ENCODE measurements at places on chromosomes 1 and 21.

DNA sequence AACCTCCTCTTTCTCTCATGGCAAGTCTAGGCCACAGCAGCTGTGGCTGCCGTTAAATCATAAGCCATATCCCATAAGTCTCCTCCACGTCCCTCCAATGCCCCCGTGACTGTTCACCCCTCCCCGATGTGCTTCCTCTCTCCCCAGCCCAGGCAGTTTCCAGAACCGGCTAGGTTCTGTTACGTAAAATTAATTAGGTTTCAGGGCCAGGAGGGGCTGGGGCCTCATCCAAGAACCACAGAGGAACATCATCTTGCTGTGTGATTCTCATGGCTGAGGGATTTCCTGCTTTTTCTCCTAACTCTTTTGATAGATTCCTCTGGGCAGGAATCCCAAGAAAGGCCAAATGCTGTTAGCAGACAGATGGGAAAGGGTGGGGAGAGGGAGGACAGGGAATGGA lies 141.8 kb upstream of the AJAP1 start:
- no peak for DNase-seq

- DNase-seq: no peak
Observed at GRCh38 chr1:39608921-39609320, 30.5 kb downstream of the HEYL start.

- no peak for DNase-seq
Observed at GRCh38 chr1:180080439-180080838, 74.2 kb upstream of the QSOX1 start.

DNA sequence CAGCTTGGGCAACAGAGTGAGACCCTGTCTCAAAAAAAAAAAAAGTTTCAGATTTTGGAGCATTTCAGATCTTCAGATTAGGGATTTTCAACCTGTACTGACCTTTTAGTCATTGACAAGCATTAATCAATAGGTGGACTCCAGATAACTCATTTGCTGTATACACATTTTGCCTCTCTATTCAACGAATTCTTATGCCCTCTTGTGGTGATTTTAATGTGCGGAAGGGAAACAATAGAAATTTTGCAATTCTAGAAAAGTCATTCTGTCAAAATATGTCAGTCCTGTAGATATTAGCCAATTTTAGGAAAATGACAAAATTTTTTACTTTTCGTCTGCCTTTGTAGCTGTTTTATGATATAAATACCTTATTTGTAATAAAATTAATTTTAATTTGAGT lies 11.6 kb upstream of the OR2G2 start:
- no peak for DNase-seq

DNA sequence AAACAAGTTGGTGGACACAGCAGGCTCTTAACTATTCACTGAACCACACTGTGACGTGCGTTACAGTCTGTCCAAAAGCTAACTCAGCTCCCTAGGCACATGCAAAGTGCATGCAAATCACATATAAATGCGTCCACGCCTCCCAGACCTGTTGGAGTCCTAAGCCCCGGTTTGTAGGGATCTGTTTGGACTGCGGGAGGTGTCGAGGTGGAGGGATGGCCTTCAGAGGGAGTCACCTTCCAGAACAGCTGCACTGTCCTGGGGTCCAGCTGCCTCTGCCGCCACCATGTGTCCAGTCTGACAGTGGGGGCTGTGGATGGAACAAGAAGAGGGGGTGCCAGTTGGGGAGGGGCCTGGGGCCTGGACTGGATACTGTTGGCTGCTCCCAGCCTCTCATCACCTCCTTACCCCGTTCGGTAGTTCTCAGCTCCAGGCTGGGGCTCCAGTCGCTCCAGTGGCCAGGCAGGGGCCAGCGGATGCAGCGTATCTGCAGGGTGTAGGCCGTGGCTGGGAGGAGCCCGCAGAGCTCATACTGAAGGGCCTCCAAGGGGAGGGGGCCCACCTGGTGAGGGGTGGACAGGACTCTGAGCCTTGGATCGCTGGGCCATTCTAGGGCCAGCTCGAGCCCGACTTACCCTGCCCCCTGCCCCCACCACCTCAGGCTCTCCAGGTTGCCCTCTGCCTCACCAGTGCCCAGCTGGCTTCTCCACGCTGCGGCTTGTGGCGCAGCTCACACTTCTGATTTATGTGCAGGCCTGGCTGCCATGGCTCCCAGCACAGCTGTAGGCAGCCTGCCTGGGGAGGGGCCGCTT lies 7.9 kb upstream of the MRPS15 start:
- no peak for DNase-seq

DNA sequence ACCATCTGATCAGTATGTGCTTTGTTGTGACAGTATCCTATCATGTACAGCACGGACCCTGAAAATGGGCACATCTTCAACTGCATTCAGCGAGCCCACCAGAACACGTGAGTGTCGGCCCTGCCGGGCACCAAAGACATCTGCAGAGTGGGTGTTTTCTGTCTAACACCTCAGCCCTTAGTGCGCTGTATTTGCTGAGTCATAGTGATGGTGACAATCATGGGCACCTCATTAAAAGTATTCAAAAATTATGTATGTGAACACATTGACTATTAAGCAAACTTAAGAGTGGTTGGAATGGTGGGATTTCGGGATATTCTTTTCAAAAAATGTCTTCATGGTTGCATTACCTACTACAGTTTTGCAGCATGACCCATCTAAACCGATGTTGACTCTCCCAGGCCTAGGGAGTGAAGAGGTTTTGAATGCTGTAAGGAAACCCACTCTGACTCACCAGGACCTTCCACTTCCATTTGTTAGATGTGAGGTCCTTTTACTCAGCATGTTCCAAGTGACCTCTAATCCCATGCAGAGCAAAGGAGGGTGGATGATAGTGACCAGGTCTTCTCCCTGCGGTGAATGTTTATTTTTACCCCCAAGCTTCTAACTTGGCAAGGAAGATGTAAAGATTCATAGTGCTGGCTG lies 20.1 kb downstream of the MGST3 start:
- no peak for DNase-seq

- no peak for DNase-seq
Observed at GRCh38 chr21:25831300-25831960, 96.7 kb downstream of the GABPA start.

DNA sequence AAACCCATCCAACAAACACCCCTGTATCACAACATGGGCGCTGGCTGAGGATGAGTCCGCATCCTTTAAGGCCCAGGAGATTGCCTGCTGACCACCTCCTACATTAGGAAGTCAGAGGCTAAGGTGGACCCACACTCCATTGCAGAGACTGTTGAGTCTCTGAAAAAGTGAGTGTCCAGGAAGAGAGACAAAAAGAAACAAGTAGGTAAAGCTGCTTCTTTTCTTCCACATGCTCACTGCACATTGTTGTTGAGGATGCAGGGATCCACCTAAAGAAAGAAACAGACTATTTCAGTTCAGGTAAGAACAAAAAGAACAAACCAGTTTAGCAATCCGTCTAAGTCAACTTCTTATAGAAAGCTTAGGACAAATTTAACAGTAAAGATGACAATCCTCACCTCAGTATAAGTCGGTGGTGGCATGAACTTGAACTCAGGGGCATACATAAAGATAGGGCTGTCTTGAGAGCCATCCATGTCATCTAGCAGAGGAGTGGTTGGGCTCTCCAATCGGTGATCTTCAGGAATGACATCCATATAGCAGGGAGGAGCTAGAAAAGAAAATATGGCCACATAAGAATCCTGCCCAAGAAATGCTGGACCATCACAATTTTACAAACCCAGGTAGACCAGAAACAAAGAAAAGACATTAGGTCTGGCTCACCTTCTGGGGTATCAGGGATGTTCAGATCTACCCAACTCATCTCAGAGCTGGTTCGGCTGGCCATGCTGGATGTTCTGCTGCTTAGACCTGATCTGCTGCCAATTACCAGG lies 2.6 kb downstream of the TXNIP start:
- DNase-seq: no peak

DNA sequence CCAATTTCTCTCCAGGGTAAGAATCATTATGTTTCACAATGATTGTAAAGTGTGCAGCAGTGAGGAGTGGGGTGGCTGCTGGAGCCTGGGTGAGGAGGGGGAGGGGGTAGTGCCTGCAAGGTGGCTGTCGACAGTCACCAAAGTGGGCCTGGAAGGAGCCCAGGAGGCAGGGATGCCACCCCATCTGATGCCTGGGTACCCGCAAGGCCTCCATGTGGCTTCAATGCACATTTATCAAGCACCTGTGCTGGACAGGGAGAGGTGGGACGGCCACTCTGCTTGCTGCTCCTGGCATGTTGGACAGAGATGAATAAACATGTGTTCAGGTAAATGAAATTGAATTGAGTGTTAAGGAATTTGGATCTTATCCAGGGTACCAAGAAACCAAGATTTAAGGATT lies 78.8 kb upstream of the DISP3 start:
- no peak for DNase-seq

- no peak for DNase-seq
Observed at GRCh38 chr1:38337711-38338110, 291.1 kb upstream of the POU3F1 start.

DNA sequence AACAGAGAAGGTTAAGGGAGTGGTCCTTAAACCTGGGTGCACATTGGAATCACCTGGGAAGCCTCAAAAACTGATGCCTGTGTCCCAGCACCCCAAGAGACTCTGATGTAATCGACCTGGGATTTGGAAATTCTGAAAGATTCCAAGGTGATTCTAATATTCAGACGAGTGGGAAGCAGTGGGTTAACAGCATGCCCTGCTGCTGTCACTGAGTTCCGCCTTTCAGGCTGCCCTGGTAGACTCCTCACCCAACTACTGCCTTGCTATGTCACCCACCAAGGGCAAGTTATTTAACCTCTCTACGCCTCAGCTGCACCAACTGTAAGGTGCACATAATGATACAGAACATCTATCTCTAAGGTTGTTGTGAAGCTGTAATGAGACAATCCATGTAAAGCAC lies 59.2 kb downstream of the CD34 start:
- no peak for DNase-seq

DNA sequence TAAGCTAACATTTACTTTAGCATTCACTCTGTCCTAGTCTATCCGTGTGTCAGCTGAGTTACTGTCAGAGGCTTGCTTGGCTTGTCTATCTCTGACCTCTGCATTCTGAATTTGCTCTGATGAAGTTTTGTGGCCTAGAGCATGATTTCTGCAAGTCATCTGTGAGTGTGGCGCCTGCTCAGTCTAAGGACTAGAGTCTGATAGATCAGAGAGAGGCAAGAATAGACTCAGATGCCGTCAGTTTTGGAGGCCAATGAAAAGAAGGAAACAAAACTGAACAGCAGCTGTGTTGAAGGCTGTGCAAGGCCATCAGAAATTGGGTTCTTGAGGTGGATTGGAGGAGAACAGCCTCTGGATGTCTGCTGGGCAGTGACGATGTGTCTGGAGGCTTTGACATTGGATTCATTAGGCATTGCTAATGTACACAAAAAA lies 573.1 kb downstream of the USP25 start:
- DNase-seq: no peak

DNA sequence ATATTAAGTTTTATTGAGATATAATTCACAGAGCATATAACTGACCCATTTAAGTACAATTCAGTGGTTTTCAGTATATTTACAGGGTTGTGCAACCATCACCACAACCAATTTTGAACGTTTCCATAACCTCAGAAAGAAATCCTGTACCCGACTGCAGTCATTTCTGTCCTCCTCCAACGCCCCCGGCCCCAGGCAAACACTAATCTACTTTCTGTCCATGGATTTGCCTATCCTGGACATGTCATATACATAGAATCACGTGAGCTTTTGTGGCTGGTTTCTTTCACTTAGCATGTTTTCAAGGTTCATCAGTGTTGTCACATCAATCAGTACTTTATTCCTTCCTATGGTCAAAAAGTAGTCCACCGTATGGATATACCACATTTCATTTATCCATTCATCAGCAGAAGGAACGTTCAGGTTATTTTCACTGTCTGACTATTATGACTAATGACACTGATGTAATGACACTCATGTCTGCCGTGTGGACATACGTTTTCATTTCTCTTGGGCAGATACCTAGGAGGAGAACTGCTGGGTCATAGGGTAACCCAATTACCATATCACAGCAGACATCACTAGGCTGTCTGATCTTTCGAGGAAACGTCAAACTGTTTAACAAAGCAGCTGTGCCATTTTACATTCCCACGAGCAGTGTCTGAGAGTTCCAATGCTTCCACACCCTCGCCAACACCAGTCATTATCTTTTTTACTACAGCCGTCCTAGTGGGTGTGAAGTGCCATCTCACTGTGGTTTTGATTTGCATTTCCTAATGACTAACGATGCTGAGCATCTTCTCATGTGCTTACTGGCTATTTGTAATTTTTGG lies 30.8 kb downstream of the MRPL37 start:
- peak; percentile 63 for DNase-seq

- no peak for DNase-seq
Observed at GRCh38 chr1:45913183-45913683, 109.8 kb downstream of the MAST2 start.

- DNase-seq: no peak
Observed at GRCh38 chr1:155184835-155185782, 11.5 kb downstream of the TRIM46 start.

- no peak for DNase-seq
Observed at GRCh38 chr21:28768753-28769152, 223.9 kb downstream of the LTN1 start.

DNA sequence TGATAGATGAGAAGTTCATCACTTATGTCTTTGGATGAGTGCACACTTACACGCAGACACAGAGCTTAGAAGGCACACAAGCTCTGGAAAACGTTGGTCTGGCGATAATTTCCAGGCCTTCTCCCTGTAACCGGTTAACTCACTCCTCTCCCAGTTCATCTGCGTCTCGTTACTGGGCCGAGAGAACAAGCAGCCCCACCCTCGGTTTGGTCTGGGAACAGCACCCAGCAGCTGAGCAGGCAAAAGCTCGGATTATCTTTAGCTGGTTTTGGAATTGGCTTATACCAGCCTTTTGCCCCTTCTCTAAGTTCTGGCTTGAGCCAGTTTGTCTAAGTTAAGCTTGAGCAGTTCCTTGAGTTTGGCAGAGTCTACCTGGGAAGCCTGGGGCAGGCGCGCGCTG lies 27.3 kb upstream of the COL6A1 start:
- DNase-seq: no peak

GRCh38 chr1:25692560-25692959 lies 76.0 kb downstream of the MAN1C1 start:
- DNase-seq: no peak

DNA sequence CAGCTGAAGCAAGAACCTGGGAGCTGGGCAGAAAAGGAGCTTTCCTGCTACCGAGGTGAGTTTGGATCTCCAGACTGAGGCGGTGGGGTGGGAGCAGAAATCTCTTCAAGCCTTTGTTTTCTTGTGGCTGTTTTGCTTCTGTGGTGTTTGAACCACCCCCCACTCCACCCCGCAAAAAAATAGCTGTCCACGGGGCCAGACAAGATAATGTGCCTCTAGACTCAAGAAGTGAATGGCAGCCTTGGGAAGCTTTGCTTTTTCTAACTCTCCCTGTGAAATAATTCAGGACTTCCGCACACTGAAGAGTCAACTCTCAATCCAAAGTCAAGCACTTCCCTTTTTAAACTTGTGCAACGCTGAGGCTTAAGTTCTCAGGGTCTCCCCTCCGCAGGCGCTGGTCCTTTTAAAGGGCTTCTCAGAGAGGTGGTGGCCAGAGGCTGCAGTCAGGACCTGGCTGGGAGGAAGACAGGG lies 159.6 kb upstream of the COA6 start:
- DNase-seq: no peak

DNA sequence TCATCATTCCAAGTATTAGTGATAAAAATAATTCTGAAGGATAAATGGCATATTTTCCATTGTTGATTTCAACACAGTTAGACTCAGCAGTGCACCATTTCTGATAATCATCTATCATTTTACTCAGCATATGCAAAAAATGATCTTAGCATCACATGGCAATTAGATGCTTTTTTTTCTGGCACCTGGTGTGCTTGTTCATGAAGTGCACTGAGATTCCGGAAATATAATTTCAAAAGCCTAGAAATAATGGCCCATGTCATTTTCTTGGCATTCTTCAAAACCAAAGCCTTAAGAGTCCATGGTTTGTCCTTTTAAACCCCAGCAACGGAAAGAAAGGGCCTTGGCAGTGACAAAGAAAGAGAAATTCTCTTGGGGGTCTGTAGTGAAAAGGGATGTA lies 278.8 kb downstream of the KIF26B start:
- DNase-seq: no peak
